Esophagus squamous epithelium (tissue), 5 donors: ENCODE measurements at places on chromosomes 3 and 15. TPM values are rescaled to one million over a fixed set of nuclear protein-coding genes. Genes with fewer than 3 reads are reported as not detected.
A peak's percentile ranks its signal among the peaks of the same experiment; 100 is the strongest.

DNA sequence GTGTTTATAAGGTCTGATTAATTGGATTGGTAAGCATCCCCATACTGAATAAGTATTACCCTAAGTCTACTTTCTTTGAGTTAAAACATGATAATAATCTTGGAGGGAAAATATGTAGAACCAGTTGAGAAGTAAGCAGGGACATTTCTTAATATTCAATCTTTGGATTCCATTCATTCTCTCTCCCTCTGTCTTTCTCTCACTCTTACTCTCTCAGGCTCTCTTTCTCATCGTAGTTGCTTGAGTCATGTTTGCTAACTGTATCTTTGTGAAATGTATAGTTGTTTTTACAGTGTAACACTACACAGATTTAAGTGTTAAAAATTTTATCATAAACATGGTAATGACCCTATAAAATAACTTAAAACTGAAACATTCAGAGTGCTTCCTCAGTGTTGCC is 163.8 kb downstream of the RSRC1 start:
- no peaks in the 10 kb centered on the region for H3K36me3 ChIP-seq
- no peak overlapping the region for H3K27ac ChIP-seq
- H3K4me3 ChIP-seq = no peak overlapping the region
- H3K27me3 ChIP-seq = no peaks in the 10 kb centered on the region
- peaks cover 24% of the 10 kb centered on the region for H3K4me1 ChIP-seq

GRCh38 chr3:115836944-115837343 is 213.6 kb downstream of the GAP43 start:
- H3K4me3 ChIP-seq = no peak overlapping the region
- H3K4me1 ChIP-seq = no peaks in the 10 kb centered on the region
- no peaks in the 10 kb centered on the region for H3K27me3 ChIP-seq
- H3K27ac ChIP-seq = no peak overlapping the region
- H3K36me3 ChIP-seq = no peaks in the 10 kb centered on the region

DNA sequence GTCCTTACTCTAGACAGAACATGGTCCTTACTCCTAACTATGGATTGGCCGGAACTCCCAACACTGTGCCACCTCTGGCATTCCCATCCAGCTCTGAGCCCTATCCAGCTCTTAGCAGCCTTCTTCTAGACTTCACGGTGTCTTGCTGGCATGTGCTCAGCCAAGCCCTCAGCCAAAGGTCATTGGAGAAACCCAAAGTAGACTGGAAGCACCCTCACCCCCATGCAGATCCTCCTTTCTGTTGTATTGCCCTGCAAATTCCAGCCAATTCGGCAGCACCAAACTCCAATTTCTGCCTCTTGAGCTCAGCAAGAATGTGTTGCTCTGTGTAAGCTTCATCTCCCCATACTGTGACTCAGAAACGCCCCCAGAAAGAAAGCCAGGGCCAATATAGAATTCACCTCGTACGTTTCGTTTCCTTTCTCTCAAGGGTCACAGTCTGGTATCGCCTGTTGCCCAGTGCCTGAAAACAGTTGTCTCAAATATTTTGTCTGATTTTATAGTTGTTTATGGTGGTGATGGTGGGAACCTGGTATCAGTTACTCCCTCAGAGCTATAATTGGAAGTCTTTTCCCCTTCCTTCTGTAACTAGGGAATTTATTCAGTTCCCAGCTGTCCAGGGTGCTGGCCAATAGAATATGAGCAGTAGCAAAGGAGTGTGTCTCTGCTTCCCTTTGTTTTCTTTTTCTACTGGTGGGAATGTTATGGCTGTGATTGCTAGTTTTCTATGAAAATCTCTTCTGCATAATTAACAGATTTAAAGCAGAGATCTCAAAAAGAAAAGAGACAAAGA is 28.4 kb upstream of the EPHB3 start:
- no peak overlapping the region for H3K4me3 ChIP-seq
- H3K4me1 ChIP-seq = no peaks in the 10 kb centered on the region
- H3K36me3 ChIP-seq = no peaks in the 10 kb centered on the region

DNA sequence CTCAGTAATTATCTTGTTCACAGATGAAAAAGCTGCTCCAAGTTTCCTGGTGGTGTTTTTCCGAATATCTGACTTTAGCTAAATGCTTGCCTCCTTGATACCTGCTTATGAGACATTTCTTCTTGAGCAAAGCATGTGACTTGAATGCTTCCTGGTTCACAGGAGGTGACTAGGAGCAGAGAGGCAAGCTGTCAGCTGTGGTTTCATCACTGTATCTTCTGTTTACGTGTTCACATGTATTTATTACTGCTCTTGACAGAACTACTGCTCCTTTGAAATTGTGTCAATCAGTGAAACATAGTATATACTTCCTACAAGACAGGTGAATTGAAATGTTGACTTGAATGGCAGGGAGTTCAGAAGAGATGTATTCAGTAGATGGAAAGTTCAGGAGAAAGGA is 8.9 kb upstream of the SPPL2A start:
- no peaks in the 10 kb centered on the region for H3K36me3 ChIP-seq
- H3K4me1 ChIP-seq = no peaks in the 10 kb centered on the region
- H3K27ac ChIP-seq = no peak overlapping the region

Gene LNP1
- total RNA-seq = 0.76 TPM

Gene SLC9C1
- total RNA-seq = not detected

- H3K27me3 ChIP-seq = no peaks in the 10 kb centered on the region
- no peaks in the 10 kb centered on the region for H3K36me3 ChIP-seq
- no peak overlapping the region for H3K27ac ChIP-seq
- no peak for DNase-seq
- no peaks in the 10 kb centered on the region for H3K4me1 ChIP-seq
Measured at GRCh38 chr3:138389841-138390581, 41.6 kb downstream of the MRAS start.

DNA sequence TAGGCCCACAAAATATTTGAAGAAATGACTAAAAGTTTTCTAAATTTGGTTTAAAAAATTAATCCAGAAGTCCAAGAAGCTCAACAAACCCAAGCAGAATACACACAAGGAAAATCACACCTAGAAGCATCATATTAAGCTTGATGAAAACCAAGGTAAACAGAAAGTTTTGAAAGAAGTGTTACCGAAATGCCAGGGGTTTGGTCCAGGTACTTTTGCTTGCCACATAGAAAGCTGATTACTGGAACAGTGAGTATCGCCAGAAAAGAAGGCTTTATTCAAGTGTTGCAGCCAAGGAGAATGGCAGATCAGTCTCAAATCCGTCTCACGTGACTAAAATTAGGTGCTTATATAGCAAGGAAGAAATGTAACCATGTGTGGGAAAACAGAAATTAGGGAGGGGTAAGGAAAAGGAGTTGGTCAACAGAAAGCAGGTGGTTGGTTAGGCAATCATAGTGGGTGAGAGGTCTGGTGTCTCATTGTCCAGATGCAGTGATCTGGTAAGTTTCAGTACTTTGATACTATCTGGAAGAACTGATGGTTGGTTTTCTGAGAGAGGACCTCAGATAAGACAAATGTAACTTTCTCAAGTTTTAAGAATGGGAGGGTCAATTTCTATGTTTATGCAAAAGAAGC is 96.9 kb upstream of the MYRIP start:
- DNase-seq = no peak
- no peak overlapping the region for H3K4me3 ChIP-seq
- no peaks in the 10 kb centered on the region for H3K36me3 ChIP-seq
- no peak overlapping the region for H3K27ac ChIP-seq
- H3K27me3 ChIP-seq = no peaks in the 10 kb centered on the region

Gene LAMB2
- 319 TPM for total RNA-seq

DNA sequence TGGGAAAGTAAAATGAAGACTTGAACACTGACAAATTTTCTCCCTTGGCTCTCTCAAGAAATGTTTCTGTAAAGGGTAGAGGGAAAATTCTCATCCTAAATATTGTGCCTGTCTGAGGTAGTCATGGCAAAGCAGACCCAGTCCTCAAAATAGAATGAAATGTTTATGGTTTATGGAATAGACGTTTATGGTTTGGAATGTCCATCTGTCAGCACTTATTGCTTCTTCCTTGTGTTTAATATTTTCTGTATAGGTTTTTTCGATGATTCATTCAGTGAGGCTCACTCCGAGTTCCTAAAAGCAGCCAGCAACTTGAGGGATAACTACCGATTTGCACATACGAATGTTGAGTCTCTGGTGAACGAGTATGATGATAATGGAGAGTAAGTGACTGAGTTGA is 13.9 kb downstream of the ELL3 start:
- no peaks in the 10 kb centered on the region for H3K27me3 ChIP-seq
- no peak overlapping the region for H3K4me3 ChIP-seq
- DNase-seq = no peak
- H3K27ac ChIP-seq = no peak overlapping the region
- no peaks in the 10 kb centered on the region for H3K4me1 ChIP-seq
- H3K36me3 ChIP-seq = peaks cover 12% of the 10 kb centered on the region

Gene PRSS50
- total RNA-seq = not detected

Gene DPPA2
- not detected for total RNA-seq

- DNase-seq = no peak
- no peaks in the 10 kb centered on the region for H3K27me3 ChIP-seq
- H3K27ac ChIP-seq = no peak overlapping the region
- no peaks in the 10 kb centered on the region for H3K4me1 ChIP-seq
- H3K4me3 ChIP-seq = no peak overlapping the region
Measured at GRCh38 chr15:49831206-49831965, 210.5 kb downstream of the DTWD1 start.

Gene IGSF11
- total RNA-seq = 0.76 TPM

Gene SGO1
- total RNA-seq = 8.3 TPM

- H3K4me3 ChIP-seq = no peak overlapping the region
- peak overlapping the region; percentile 52 for H3K27ac ChIP-seq
- H3K36me3 ChIP-seq = peaks cover 24% of the 10 kb centered on the region
- no peaks in the 10 kb centered on the region for H3K27me3 ChIP-seq
- DNase-seq = no peak
- no peaks in the 10 kb centered on the region for H3K4me1 ChIP-seq
Measured at GRCh38 chr15:89479173-89479572, 17.2 kb downstream of the RHCG start.

Gene MB21D2
- total RNA-seq = 2.7 TPM

DNA sequence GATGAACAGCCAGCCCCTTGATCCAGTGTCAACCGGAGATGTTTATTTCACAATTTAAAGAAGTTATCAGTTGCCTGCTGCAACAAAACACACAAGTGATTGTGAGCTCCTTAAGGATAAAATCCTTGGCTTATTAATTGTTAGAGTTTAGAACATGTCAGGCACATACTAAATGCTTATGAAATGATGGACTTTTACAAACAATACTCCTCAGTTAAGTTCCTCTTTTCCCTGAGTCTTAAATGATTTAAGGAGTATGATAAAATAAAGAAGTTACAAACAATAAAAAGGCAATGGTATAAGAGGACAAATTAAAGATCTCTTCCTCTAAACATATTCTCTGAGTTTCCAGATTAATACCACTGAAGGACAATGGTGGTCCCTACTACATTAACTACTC is 5.7 kb downstream of the GHSR start:
- no peaks in the 10 kb centered on the region for H3K4me1 ChIP-seq
- no peak overlapping the region for H3K27ac ChIP-seq
- no peak overlapping the region for H3K4me3 ChIP-seq
- no peaks in the 10 kb centered on the region for H3K36me3 ChIP-seq
- DNase-seq = no peak

DNA sequence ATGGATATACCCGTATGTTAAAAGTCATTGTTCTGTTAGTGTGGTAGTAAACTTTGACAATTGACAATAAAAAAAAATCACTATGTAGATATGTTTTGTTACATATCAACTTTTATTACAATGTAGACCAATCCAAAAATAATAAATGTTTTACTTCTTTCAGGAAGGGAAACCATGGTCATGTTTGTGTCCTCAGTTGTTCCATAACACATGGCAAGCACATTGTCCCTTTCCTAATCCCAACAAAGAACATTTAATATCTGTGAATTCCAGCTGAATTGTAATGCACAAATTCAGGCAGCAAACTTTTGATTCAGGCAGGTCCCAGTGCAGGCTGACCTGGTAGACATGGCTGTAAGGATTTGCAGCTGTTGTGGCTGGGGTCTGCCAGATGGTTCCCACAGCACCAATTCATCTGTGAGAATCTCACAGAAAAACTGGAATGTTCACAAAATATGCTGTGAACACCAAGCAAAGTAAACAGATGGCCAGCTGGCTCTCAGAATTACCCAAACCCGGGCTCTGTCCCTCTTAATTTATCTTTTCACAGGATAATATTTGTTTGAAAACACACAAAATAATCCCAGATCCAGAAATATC is 1.9 kb upstream of the SPG21 start:
- no peaks in the 10 kb centered on the region for H3K27me3 ChIP-seq
- DNase-seq = no peak
- H3K27ac ChIP-seq = no peak overlapping the region

Gene SIDT1
- total RNA-seq = 3.8 TPM

GRCh38 chr15:100735129-100736053 is 133.0 kb downstream of the ASB7 start:
- H3K27ac ChIP-seq = no peak overlapping the region
- H3K27me3 ChIP-seq = no peaks in the 10 kb centered on the region
